ENCODE measurements at places on chromosomes 6 and 20.

GRCh38 chr20:15847196-15847784 lies 726.0 kb downstream of the KIF16B start:
- DNase-seq, result no peak

- no peak for DNase-seq
These were observed 370.5 kb upstream of the RSPO3 start for GRCh38 chr6:126747728-126748540.

DNA sequence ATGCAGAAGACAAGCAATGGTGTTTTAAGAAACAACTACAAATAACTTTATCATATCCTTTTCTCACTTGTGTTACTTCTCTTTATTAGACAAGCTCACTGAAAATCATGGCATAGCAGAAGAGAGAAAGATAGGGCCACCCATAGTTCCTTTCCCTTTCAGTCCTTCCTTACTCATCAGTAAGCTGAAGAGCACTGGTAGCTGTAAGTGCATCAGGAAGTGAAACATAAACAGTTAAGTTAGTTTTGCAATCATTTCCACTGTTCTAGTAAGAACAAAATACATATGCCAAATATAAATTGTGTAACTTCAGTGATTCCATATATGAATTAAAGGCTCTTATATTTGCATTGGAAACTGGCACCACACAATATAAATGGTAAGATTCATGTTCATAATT lies 220.1 kb downstream of the HACE1 start:
- no peak for DNase-seq

DNA sequence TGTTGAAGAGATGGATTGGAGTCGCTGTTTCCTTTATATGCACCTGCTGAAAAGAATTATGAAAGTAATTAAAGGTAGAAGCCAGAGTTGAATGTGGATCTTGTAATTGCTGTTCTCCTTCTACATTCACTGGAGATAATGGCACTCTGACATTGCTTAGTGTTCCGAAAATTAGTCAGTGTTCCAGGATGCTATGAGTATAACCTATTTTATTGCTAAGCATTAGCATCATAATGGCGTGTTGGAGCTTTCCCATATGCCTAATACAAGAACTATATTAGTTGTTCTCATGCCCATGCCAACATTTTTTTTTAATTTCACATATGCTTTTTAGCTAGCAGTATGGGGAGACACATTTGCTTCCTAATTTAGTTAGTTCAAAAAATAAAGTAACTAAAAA lies 236.4 kb downstream of the ARHGAP18 start:
- no peak for DNase-seq

- DNase-seq, result no peak
These were observed 24.4 kb downstream of the MAP1LC3A start for GRCh38 chr20:34582911-34583310.

DNA sequence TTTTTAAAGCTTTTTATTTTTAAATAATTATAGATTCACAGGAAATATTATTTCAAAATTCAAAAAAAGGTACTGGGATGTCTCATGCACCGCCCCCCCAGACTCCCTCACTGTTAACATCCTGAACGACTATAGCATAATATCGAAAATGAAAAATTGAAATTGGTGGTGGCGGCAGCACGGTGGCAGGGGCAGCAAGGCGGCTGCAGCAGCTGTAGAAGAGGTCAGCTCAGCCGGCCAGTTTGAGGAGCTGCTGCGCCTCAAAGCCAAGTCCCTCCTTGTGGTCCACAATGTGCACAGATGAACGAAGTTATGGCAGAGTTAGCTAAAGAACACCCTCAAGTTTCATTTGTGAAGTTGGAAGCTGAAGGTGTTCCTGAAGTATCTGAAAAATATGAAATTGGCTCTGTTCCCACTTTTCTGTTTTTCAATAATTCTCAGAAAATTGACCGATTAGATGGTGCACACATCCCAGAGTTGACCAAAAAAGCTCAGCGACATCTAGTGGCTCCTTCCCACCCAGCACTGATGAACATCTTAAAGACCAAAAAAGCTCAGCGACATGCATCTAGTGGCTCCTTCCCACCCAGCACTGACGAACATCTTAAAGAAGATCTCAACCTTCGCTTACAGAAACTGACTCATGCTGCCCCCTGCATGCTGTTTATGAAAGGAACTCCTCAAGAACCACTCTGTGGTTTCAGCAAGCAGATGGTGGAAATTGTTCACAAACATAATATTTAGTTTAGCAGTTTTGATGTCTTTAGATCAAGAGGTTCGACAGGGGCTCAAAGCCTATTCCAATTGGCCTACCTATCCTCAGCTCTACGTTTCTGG lies 100.8 kb downstream of the FAM217A start:
- no peak for DNase-seq

DNA sequence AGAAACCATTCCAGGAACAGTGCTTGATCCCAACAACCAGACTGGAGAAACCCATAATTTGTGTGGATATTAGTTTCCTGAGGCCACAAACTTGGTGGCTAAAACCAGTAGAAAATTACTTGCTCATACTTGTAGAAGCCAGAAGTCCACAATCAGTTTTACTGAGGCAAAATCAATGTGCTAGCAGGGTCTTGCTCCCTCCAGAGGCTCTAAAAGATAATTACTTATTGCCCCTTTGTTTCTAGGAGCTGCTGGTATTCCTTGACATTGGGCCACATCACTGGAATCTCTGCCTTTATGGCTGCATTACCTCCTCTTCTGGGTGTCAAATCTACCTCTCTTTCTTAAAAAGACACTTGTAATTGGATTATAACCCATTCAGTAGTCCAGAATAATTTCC lies 142.2 kb upstream of the SAMD5 start:
- DNase-seq, result no peak

DNA sequence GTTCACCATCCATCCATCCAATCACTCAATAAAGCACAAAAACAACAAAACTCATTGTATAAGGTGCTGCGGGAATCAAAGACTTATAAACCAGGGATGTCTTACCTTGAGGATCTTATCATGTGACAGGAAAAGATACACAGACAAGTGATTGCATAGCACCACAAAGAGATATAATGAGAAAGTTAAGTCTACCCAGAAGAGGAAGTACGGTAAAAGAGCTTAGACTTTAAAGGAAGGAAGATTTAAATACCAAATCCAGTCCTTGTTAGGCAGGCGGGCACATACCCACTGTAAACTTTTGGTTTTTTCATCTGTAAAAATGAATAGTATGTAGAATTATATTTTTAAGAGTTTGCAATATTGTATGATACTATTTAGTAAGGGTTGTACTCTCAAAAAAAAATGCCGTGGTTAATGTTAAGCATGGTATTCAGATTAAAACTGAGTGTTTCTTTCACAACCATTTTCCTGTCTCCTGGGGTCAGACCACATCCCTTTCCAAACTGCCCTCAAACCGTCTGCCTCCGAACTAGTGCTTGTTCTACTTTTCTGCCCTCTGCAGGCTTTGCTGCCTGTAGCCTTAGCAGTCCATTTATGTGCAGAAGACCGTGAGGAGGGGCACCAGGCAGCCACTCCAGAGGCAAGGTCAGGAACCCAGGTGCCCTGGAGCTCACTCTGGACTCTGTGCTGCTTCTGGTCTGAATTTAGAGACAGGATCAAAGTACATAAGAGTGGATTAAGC lies 179.5 kb upstream of the SYNDIG1 start:
- no peak for DNase-seq

DNA sequence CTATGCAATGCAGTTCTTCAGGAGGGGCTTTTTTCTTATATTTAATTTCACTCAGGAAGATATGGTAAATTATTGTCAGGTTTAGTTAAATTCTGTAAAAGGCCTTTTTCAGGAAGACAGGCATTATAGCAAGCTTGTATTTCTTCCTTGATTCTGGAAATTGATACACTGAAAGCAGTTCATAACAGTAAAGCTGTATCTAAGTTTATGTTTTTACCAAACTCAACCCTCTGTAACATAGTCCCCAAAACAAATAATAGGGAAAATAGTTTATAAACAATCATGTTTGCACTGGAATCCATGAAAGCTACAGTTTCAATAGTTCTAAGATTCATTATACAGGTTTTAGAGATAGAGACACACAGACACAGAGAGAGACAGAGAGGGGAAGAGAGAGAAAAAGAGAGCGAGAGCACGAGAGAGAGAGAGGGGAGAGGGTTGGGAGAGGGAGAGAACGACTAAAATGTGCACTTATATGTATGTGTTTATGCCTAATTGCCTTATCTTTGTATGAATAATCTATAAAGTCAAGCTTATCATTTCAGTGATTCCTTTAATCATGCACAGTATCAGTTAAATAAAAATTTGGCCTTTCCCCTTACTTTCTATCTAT lies 454.4 kb downstream of the RFPL4B start:
- DNase-seq, result no peak

DNA sequence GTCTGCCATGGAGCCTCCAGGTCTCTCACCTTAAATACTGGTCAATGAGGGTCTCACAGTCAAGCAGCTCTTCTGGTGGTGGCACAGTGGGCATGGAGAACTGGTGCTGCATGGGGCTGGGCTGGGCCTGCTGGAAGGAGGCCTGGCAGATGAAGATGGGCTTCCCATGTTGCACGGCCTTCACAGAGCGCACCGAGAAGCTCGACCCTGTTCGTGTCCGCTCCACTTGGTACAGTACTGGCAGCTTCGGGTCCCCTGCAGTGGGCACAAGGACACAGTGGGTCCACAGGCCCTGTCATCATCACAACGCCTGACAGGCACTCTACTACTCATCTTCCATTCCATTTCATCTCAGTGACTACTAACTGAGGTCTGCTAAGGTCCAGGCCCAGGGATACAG lies 8.8 kb downstream of the ACOT8 start:
- no peak for DNase-seq

- DNase-seq, result no peak
These were observed 118.3 kb downstream of the KHDRBS2 start for GRCh38 chr6:62167736-62168135.

DNA sequence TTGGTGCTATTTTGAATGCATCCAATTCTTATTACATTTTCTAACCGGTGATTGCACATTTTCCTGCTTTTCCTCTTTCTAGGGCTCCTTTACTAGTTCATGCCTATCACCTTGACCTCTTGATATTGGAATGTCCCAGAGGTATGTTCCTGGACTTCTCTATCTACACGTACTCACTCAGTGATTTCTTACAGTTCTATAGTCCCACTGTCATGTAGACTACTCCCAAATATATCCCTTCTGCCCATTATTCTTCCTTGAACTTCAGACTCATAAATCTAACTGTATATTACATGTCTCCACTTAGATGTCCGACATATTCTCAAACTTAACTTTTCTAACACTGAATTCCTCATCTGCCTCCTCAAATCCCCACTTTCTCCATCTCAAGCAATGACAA lies 7.2 kb upstream of the AHI1 start:
- no peak for DNase-seq

GRCh38 chr6:7953753-7954152 lies 43.2 kb upstream of the TXNDC5 start:
- DNase-seq, result no peak

All from activated CD4-positive, CD25-positive, alpha-beta regulatory T cell (primary cell).